ENCODE measurements at places on chromosomes 11 and 22. TPM values are rescaled to one million over a fixed set of nuclear protein-coding genes. Genes with fewer than 3 reads are reported as not detected.
A peak's percentile ranks its signal among the peaks of the same experiment; 100 is the strongest.

DNA sequence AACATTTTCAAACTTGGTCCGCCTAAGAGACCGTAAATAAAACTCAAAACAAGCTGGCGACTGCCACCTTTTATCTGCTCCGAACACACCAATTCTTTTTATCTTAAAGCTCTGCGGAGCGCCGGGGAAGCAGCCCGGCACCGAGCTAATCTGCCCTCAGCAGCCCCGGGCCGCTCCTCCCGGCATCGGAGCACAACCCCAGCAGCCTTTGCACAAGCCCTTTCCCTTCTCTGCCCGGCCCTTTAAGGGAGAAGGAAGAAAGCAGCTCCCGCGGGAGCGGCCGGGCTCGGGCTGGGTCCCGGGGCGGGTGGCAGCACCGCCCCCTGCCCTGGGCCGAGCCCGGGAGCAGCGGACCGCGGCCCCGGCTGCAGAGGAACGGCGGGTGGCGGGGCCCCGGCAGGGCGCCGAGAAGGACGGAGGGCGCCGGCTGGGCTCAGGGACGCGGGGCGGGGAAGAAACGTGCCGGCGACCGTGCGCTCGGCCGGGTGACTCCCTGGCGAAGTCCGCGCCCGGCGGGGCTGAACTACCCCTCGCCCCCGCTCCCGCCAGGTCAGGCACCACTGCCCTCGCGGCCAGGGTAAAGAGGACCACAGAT is 133.6 kb upstream of the C11orf58 start:
- peak; percentile 35 for DNase-seq

DNA sequence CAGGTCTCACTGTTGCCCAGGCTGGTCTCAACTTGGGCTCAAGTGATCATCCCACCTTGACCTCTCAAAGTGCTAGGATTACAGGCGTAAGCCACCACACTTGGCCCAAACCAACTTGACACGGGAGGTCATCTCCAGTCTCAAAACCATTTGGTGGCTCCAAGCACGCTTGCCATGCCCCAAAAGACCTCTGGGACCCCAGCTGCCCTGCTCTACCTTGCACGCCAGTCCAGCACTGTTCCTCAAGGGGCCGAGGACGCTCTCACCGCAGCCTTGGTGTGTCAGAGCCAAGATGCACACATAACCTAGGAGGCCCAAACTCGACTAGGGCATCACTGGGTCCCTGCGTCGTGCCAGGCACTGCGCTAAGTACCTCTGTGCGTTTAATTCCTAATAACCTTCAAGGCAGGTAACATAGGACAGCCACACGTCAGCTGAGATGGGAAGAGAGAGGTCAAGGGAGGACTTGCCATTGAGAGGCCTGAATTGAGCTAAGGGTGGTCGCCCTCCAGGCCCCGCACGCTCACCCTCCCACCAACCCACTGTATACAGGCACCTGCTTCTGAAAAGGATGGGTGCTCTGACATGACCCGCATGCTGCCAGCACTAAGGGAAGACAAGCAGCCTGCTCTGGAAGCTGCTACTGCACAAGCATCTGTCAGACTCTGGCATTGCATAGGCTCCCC is 4.6 kb upstream of the GAS2L1 start:
- DNase-seq, result no peak

- no peak for DNase-seq
Measured at GRCh38 chr22:45421349-45422055, 8.0 kb downstream of the RIBC2 start.

CHEK1 gene
- 25.0 TPM for total RNA-seq

GRCh38 chr11:76672431-76673175 is 2.1 kb upstream of the LRRC32 start:
- DNase-seq, result no peak

DNA sequence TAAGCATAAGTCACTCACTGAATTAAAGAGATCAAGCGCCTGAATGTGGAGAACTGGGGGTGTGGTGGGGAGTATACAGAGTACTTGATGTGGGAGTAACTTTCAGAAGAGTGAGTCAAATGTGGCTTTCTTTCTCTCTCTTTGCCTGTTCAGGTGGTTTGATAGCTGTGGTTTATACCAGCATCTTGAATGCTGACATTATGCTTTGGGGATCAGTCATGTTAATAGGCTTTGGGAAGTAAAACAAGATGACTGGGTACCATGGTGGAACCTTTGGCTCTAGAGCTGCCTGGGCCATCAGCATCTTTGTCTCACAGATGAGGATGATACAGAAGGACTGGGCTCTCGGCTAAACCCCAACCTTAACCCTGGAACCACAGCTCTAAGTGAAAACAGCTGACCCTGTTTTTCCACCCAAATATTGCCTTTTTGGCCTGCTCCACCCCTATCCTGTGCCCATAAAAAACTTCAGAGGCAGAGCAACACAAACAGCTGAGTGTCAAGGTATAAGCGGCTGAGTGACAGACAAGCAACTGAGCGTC is 58.2 kb upstream of the GNAZ start:
- no peak for DNase-seq

DNA sequence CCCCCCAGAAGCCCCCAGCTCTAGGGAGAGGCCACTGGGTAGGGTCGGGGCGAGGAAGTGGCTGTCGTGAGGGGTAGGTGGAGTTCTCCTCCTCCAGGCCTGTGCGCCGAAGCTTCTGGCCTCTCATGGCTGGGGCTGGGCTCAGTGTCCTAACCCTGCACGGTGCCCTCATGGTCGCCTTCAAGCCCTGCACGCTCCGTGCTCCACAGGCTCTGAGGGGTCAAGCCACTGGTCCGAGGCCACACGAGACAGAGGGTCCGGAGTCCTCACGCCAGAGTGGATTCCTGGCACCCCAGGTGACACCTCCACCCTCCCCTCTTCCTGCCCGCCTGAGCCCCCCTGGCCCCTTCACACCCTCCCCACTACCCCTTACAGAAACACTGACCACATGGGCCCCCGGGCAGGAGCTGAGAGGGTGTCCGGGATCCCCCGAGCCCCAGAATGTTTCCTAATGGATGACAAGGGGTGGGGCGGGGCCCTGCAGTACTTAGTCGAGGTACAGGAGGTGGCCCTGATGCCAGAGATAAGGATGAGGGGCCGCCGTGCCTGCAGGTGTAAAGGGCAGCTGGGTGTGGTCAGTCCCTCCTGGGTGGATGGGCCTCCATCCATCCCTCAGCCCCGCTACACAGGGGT is 997 bp upstream of the CDHR5 start:
- DNase-seq, result no peak

KRTAP5-8 gene
- total RNA-seq, result 0.26 TPM

DNA sequence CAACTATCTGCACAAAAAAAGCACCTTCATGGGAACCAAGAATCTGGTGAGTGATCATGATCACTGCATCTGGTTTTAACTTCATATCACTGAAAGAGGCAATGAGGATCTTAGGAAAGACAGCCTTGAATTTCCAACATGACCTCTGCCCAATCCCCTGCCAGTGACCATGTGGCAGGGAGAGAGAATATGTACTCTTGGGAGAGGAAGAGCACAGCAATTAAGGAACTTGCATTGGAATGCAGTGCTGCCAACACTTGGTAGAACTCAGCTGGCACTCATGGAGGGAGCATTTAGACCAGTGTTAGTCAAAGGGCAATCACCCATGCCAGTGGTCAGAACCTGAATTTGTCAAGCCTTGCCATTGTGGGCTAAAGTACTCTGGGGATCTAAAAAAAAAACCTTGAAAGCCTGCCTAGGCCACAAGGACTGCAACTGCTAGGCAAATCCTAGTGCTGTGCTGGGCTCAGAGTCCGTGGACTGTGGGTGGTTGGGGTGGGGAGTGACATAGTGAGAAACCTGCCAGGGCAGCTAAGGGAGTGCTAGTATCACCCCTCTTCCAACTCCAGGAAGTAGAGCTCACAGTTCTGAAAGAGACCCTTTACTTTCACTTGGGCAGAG is 23.1 kb downstream of the JRKL start:
- no peak for DNase-seq

- no peak for DNase-seq
Measured at GRCh38 chr11:84671325-84671999, 955.7 kb downstream of the DLG2 start.

DNA sequence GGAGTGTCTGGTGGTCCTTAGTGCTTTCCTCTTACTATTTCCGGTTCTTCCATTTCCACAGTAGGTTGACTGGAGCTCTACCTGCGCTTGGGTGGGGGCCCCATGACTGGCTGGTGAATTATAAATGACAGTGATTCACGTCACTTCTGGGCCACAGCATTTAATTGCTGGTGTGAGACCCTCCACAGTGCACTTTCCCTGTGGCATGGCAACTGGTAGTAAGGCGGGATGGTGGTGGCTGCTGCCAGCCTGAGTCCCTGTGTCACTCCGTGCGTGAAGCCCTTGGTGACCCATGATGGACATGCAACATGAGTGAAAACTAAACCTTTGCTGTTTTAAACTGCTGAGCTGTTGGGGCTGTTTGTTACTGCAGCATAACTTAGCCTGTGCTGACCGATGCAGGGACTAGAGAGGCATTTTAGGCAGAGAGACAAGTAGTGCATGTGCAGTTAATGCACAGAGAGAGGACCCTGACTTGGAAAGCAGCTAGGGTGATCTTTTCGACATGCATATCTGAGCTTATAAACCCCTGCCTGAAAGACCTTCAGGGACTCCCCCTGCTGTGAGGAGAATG is 3.1 kb downstream of the PRDM11 start:
- DNase-seq, result no peak

CSTPP1 gene
- 12.2 TPM for total RNA-seq

- no peak for DNase-seq
Measured at GRCh38 chr11:70267405-70267950, 3.0 kb upstream of the PPFIA1 start.

TUBA8 gene
- total RNA-seq, result 0.88 TPM

DNA sequence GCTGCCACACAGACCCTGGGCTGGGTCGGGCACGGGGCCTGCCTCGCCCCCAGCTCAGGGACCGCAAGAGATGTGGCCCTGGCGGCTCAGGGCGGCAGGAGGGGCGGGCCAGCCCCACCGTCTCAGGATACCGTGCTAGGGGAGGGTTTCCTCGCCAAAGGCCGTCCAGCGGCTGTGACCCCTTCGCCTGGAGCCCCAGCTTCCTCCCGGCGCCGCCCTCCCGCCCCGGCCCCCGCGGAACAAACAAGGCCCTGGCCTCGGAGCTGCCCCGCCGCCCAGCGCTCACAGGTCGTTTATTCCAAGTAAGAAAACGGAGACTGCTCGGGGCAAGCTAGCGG is 543 bp upstream of the AP2A2 start:
- DNase-seq, result no peak

- DNase-seq, result no peak
Measured at GRCh38 chr22:37555029-37555428, 5.3 kb upstream of the CDC42EP1 start.

DNA sequence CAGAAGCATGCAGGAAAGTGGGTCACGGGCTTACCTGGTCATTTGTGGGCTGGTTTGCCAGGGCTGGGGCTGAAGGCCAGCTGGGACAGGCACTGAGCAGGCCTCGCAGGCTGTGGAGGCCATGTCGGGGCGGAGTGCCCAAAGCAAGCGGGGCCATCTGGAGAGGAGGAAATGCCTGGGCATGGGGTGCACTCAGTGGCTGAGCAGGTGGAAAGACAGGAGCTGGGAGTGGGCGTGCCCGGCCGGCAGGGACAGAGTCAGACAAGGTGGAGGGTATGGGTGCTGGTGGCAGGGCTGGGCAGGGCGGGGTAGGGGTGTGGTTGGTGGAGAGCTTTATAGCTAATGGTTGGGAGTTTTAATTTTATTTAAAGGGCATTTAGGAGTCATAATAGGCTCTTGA is 27.4 kb downstream of the DAGLA start:
- no peak for DNase-seq

TMPRSS13 gene
- total RNA-seq, result 1.1 TPM

DNA sequence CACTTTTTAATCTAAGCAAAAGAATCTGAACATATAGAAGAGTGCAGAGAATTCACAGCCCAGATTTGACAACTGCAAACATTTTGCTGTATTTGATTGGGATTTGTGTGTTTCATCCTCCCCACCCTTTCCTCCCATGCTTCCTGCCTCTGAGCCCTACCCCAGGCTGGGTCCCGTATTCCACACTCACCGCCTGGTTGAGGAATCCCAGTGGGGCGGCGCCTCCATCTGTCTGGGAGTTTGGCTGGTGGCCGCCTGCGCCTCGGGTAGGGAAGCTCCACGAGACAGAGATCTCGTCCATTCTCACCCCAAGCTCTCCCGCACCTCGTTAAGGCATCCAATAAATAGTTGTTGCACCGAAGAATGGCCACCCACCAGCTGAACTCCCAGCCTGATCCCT is 105.9 kb upstream of the SLC22A12 start:
- DNase-seq, result no peak

GRCh38 chr11:119571311-119571710 is 148.3 kb upstream of the THY1 start:
- no peak for DNase-seq

FDXACB1 gene
- 2.0 TPM for total RNA-seq

DNA sequence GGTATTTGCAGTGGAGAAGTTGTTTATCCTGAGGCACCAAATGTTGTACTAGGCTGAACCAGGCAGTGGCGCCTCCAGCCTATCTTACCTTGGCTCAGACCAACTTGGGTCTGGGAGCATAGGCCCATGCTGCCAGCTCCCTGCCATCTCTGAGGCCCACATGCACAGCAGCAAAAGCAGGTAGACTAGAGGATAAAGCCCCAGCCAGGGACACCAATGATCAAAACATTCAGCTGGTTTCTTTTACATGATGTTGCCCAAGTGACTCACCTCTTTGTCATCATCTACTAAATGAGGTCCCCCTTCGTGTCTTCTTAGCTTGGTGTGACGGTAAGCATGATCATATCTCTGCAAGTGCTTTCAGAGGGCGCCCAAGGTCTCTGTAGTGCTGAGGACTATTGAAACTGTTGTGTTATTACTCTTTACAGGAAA is 112.1 kb upstream of the DRD2 start:
- DNase-seq, result no peak

DNA sequence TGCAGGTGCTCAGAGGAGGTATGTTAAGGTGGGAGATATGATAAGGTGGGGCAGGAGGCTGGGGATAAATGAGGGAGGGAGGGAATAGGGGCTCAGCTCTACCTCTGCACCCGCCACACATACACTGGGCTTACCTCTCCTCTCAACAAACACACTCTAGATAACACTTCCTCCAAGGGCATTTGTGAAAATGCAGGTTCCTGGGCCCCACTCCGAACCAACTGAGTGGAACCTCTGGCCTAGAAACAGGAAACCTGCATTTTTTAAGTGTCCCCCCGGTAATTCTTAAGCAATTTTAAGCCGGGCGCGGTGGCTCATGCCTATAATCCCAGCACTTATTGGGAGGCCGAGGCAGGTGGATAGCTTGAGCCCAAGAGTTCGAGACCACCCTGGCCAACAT is 46.5 kb upstream of the CD5 start:
- no peak for DNase-seq

- DNase-seq, result peak; percentile 28
Measured at GRCh38 chr11:107590460-107591377, at the start of gene ELMOD1. Gene ELMOD1, plus strand, starts transcription at chr11:107591147. Its CDS starts 27,043 bp downstream, at chr11:107618190.

KCNA4 gene
- not detected for total RNA-seq

HIRA gene
- 16.9 TPM for total RNA-seq

FBXO7 gene
- 400 TPM for total RNA-seq

Data from SK-MEL-5 (cell line).